ENCODE measurements at places on chromosomes 12 and 14.

DNA sequence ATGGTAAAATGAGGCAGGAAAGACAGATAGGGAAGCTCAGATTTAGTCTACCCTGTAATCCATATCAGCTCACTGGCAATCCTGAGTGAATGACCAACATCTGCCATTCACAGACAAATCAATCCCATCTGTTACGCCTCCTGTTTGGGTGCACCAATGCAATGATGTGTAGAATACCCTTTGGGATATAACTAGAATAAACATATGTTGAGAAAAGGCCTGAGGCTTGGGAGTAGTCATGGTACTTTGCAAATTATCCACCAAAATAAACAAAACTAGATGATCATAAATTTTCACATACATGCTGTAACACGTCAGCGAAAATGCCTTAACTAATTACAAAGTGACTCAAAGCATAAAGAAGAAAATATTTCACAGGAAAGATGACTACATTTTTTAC, 78.8 kb downstream of the KCNC2 start:
- no peak for DNase-seq

DNA sequence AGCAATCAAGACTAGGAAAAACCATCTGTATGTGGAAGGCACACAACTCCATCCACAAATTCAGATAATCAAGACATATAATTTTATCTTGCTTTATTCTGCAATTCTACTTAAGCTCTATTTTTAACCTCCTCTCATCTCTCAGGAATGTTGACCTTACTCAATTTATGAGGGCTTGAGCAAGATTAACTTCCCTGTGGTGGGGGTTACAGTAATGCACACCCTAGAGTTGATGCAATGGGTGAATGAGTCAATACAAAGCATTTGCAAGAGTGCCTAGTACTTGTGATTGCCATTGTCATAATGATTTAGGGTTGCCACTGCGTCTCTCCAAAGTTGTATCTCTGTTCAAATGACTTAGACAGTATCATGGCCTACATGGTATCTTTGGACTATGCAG, 1598.4 kb upstream of the TMEM132C start:
- DNase-seq, result no peak

- no peak for DNase-seq
These were observed 3.9 kb upstream of the SYNE3 start for GRCh38 chr14:95520346-95520745.

GRCh38 chr14:63745858-63746425, 18.1 kb upstream of the SGPP1 start:
- no peak for DNase-seq

DNA sequence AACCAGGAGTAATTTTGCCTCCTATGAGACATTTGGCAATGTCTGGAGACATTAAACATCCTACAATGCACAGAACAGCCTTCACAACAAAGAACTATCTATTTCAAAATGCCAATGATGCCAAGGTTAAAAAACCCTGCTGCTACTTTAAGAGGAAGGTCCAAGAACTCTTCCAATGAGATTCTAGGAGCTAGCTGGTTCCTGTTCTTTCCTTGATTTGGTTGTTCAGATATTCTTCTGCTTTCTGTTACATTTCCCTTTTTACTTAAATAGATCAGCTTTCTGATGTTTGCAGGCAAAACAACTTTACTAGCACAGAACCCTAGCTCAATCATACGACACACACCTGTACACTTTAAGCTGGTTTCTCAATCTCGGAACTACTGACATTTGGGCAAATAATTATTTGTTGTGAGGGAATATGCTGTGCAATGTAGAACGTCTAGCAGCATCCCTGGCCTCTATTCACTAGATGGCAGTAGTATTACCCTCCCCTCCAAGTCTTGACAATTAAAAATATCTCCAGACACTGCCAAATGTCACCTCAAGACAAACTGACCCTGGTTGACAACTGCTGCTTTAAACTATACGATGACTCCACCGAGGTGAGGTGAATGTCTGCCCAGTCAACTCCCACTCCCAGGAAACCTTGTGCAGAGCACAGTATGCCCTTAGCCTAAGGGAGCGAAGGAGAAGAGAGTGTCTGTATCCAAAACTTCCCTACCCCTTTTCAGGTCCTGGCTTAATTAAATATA, 4.4 kb downstream of the BLTP3B start:
- no peak for DNase-seq

DNA sequence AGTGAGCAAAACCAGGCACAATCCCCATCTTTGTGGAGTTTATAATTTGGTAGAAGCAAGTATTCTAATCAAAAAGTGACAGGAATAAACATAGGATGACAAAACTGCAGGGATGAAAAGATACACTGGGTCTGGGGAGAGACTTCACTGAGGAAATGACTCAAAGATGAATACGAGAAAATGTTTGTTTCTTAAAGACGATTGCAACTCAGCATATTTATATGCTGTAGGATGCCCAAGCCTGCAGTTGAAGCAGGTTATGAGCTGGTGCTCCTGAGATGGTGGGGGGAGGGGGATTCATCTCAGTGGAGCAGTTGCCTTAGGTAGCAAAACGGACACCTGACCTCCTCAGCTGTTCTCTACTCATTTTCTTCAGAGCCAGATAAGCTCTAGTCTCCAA, 13.4 kb upstream of the SLC38A4 start:
- no peak for DNase-seq

DNA sequence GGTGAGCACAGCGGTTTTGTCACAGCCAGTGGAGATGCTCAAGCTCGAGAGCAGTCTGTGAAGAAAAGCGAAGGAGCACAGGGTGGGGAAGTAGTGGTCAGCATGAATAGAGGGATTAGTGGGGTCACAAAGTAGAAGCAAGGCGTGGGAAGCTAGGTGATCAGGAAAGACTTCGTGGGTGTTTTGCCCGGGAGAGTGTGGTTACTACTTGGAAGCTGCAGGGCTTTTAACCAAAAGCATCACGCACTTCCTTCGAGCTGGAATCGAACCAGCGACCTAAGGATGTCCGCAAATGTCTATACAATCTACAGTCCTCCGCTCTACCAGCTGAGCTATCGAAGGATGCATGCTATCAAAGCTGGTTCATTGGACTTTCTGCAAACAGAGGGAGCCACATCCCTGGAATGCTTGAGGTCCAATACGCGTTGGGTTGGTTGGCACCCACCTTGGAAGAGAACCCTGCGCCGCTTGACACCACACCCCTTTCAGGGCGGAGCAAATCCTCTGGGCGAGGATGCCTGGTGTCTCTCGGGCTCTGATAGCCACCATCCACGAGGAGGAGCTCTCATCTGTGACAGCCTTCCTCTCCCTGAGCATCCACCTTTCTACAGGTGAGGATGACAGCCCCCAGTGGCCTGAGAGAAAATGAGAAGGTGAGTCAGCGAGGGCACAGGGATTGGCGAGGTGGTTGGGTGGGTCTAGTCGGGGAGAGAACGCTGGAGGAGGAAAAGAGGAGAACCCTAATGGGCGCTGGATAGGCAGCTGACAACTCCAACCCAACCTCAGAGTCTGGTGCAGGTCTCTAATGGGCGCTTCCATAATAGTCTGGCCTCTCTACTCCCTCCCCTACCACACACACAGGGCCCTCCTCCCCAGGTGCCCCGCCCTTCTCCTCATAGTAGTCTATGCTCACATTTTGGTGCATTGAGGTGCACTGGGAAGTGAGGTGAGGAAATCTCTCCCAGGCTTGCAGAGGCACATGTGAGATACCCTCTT, 16.0 kb upstream of the OR6S1 start:
- no peak for DNase-seq

- DNase-seq, result no peak
These were observed 73.4 kb downstream of the FRMD6 start for GRCh38 chr14:51725061-51725460.

GRCh38 chr12:52916216-52916615, 11.3 kb upstream of the KRT8 start:
- DNase-seq, result no peak

- no peak for DNase-seq
These were observed 1.4 kb downstream of the BAZ1A start for GRCh38 chr14:34873589-34874385.

DNA sequence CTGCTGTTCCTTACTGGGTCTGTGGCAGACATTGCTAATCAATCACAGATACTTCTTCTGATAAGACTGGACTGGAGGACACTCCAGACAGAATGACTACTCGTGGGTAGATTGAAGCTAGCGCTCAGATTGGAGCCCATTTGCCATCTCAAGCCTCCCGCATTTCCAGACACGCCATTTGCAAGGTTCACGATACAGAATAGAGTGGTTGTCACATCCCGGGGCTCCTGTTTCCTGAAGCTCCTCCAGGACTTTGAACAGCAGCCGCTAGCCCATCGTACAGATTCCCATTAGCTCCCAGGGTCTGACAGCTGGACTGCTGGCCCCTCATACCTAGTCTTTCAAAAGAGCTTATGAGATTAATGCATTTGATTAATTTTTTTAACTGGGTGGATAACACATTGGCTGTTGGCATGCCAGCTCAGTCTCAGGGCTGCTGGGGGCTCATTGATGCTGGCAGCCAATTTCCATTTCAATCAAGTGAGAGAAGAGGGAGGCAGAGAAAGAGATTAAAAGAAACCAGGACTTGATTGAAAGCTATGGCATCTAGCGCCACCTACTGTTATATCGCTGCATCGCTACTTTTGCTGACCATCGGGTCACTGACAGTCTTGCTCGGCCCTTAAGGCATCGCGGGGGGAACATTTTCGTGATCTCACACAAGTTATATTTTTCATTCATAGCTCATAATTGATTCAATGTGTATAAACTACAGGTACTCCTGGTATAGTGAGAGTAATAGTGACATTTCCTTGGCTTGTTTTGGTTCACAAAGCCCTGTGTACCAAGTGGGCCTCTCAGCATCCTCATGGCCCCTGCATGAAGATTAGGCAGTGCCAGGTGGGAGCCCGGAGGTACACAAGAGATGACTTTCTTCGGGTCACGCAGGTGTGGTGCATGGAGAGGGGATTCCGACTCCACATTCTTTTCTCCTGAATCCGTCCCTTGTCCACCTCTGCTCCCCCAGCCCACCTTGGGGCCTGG, 78.6 kb downstream of the CCDC60 start:
- peak; percentile 16 for DNase-seq

GRCh38 chr12:105935981-105936380, 202.8 kb downstream of the NUAK1 start:
- DNase-seq, result no peak

- DNase-seq, result no peak
These were observed at the start of gene MMP19 for GRCh38 chr12:55842681-55843429. Gene MMP19 (minus strand): TSS chr12:55842936. CDS start chr12:55842830, 106 bp downstream.

DNA sequence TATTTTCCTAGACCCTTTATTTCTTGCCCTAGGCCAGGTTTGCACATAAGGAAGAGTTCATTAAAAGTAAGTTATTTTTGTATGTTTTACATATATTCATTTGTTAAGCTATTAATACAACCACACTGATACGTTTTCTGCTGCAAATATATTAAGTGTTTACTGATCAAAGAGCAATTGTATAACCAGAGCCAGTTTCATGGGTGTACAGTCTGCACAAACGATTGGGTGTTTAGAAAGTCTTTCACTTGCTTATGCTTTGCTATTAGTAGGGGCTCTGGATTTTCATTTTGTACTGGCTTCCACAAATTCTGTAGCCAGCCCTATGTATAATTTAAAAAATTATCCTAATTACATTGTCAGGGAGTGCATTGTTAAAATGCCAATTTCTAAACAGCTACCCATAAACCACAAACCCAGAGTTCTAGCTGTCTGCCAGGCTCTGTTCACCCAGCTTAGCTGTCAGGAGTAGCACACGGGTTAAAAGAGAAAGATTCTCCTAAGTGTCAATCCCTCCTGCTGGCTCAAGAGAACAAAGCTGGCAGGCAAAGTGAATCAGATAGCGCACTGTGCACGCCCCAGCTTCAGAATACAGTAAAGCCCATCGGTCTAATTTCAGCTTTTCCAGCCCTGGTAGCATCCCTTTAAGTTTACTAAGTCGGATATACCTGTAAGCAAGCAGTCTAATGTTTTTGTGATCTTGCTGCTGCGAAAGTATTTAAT, 151.0 kb upstream of the LMO3 start:
- no peak for DNase-seq

DNA sequence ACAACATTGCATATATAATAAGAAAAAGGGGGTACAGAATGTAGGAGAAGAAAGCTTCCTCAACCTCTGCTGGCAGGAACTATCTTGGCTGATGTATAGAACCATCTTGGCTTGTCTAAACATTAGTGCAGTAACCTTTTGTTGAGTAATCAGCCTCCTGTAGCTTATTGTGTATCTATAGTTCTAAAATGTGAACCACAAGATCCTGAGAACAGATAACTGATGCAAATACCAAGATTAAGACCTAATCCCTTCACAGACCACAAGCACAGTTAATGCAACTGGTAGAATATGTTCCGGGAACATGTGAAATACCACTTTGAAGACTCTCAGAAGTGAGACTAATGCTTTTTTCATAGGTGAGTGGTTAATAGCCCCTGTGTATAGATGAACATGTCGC, 50.7 kb upstream of the KCNC2 start:
- no peak for DNase-seq

DNA sequence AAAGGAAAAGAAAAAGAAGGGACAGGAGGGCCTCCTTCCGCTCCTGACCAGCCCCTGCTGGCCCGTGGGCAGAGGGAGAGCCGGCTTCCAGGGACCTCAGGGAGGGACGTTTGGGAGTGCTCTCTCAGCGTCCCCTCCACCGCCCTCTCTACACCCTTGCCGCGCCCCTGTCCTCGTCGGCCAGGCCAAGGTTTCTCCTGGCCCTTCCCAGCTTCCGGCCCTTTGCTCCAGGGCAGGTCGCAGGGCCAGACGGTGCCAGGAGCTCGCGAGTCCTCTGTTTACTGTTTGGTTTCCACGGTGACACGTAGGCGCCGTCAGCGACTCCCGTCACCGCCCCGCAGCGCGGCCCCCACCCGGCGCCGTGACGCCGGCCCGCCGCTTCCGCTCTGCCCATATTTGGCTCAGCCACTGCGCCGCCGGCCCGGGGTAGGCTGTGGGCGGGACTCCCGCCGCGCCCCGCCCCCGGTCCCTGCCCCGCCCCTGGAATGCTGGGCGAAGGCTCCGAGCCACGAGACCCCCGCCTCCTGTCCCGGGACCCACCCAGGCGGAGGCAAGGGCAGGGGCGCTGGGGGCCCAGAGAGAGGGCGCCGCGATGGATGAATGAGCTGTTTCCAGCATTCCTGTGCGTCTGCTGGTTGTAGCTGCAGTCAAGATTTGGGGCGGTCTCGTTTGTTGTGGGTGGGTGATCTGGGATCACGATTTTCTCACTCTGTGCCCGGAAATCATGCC, 15.5 kb downstream of the FOS start:
- peak; percentile 95 for DNase-seq

GRCh38 chr12:105227879-105228278, 8.1 kb downstream of the APPL2 start:
- DNase-seq, result no peak

DNA sequence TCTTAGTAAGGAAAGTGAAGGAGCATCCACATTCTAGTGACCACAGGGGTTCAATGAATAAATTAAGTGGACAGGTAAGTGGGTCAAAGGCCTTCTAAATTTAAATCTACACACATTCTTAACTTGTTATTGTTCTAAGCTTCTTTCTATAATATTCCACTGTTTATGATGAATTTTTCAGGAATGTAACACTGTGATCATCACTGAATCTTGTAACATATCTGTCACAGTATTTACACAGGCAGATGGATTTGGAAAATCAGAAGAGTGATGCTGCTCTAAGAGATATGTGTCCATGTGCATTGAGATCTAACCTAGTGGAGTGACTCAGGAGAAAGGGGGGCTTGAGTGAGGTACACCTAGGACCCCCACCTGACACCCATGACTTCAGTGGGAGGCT, 115.4 kb upstream of the OVCH1 start:
- no peak for DNase-seq
